Stimulated activated CD4-positive, alpha-beta T cell treated with anti-CD3 and anti-CD28 coated beads, Interleukin-1b, Interleukin-23, amount 100 ng/mL, for 48 hours (primary cell): ENCODE measurements at places on chromosomes 7 and 10.

GRCh38 chr10:84179059-84179710 lies 5.6 kb downstream of the GPR15LG start:
- DNase-seq = peak; percentile 25

GRCh38 chr10:89414146-89414878 lies at the start of gene IFIT5:
TSS of gene IFIT5 (plus strand) at chr10:89414568. CDS start at chr10:89414799, 231 bp downstream.
- DNase-seq = peak; percentile 61

GRCh38 chr7:151339651-151340382 lies 1.8 kb upstream of the NUB1 start:
- DNase-seq = no peak

DNA sequence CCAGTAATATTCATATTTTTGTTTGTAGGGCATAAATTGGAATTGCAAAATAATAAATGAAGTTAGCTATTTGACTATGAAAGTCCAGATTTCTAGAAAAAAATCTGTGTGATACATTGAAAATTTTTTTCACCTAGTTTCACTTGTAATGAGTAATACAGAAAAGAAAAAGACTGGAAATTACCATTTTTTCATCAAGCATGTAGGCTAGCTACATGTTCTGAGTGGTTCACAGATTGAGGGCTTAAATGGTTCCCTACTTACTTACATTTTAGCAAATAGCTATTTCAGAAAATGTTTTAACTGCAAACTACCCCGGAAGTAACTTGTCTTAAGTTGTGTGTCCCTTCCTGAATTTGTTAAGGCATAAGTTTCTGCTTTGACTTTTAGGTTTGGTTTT lies 396.0 kb downstream of the PHF14 start:
- DNase-seq = no peak

DNA sequence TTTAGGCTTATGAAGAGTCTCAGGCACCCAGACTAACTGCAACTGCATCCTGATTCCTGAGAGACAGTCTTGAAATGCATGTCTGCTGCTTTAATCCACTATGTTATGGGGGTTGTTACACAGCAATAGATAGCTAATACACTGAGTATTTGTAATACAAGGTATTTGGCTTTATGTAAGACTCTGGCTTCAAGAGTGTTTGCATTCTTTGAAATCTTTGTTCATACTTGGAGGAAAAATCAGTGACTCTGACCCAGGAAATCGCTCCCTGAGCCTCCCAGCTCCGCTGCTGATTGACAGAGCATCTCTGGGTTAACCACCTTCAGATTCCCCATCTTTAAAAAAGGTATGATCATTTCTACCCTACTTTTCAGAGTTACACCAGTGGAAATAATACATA lies 133.9 kb downstream of the MTPAP start:
- DNase-seq = no peak

DNA sequence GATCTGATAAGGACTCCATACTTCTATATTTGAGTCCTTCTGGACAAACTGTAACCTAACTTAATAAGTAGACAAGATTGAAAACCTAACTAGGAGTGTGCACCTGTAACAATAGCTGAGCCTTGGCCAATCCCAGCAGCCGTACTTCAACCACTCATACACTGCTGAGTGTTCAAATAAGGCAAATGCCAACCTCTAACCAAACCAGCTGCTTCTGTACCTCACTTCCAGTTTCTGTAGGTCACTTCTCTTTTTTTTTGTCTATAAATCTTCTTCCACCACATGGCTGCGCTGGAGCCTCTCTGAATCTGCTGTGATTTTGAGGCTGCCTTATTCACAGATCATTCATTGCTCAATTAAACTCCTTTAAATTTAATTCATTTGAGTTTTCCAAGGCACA lies 753.2 kb downstream of the DNAJB9 start:
- DNase-seq = no peak

DNA sequence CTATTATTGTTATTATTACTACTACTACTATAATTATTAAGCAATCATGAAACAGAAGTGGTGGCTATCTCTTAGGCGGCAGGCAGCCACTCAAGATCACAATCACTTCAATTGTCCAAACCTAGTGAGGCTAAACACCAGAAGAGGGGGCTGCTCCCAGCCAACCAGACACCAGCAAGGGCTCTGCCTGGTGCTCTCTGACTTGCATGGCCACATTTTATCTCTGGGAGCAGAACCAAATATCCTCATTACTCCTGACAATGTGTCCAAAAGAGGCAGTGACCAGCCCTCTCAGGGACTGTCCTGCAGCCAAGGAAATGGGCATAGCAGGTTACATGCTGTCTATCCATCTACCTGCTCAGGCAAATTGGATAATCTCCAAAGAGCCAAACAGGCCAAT lies 187.4 kb upstream of the PDE1C start:
- no peak for DNase-seq

DNA sequence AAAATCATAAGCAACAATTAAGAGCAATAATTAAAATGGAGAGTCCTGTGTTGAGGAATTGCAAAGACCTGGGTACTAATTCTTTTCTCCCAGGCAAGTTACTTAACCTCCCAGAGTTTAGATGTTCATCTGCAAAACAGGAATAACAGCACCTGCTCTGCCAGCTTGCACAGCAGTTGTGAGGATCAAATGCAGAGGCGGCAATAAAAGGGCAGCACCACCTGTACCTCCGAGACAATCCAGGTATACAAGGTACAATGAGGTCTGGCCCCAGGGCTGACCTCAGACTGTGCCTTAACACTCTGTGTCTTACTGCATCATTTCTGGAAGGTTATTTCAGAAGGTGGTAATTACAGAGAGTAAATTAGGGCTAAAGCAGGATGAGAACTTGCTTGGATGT lies 14.5 kb upstream of the FAM204A start:
- no peak for DNase-seq

- peak; percentile 2 for DNase-seq
These were observed 77.3 kb downstream of the CDC14C start for GRCh38 chr7:49001610-49002033.

- DNase-seq = no peak
These were observed 32.0 kb downstream of the PSMC2 start for GRCh38 chr7:103379270-103379975.

GRCh38 chr10:100130831-100131230 lies 49.2 kb upstream of the CPN1 start:
- no peak for DNase-seq

DNA sequence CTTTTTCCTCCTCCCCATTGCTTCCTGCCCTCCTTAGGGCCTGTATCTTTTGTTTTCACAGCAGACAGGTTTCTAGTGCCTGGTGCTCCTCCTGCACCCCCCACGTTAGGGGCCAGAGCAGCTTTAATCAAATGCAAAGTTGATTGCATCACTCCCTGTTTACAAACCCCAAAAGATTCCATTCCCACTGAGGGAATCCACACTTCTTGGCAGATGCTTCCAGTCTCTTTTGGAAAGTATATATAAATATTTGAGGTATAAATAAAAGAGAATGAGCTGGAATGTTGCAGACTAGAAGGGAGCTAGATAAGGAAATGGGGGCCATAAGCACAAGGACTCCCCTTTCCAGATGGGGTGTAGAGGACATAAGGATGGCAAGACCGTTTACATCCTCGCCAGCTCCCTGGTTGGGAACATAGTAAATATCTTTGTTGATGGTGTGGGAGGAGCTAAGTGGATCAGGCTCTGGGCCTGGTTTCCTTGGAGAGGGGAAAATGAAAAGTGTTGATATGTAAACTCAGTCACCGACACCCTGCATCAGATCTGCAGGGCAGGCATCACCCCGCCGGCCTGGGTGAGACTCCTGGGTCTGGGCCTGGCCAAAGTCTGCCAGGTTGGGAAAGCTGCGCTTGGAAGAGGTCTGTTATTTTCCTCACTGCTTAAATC lies 6.2 kb downstream of the RARRES2 start:
- no peak for DNase-seq

DNA sequence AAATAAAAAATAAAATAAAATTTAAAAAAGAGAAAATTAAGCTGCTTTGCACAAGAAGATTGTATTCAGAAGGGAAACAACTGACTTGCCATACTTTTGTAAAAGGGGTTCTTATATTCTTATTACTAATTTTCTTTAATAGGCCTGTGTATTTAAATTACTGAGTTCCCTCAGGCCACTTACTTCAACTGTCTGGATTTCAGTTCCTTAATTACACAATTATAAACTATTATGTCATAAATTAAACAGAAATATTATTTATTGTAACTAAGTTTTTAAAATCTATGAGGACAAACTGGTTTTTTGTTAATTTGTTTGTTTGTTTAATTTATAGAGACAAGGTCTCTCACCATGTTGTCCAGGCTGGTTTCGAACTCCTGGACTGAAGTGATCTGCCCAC lies 22.4 kb upstream of the MICU1 start:
- no peak for DNase-seq

- no peak for DNase-seq
These were observed 68.6 kb downstream of the ALOX5 start for GRCh38 chr10:45442662-45443061.

DNA sequence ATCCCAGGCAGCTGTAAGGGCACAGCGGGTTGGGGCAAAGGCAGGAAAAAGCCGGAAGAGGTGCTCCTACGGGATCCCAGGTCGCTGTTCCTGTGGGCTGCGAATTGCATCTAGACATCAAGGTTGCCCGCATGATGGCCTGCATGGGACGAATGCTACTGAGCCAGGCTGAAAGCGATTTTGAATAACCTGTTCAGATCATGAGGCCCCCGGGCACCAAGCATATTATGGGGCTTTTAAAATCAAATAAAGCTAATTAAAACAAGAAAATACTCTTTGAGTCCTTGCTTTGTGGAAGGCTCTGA lies 37.1 kb downstream of the CAMK2B start:
- DNase-seq = no peak

GRCh38 chr7:50724526-50725520 lies 57.9 kb downstream of the GRB10 start:
- DNase-seq = no peak

DNA sequence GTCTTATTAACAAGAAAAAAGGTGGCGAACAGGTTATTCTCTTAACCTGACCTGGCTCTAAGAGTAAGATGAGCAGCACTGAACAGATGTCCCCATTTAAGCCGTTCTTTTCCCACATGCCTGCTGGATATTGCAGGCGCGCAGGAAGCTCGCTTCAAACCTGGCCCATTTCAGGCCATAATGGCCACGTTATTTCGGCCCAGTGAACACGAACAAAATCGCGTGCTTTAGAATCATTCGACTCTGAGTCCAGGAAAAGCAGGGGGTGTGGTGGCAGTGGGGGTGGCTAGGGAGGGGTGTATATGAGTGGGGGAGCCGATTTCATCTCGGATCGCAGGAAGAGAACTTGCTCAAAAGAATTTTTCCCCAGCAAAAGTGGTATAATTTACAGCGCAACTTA lies 6.6 kb upstream of the SP8 start:
- no peak for DNase-seq

GRCh38 chr10:35384265-35384868 lies 48.1 kb downstream of the CCNY start:
- no peak for DNase-seq

- DNase-seq = no peak
These were observed 13.2 kb downstream of the CWF19L1 start for GRCh38 chr10:100254191-100254590.

DNA sequence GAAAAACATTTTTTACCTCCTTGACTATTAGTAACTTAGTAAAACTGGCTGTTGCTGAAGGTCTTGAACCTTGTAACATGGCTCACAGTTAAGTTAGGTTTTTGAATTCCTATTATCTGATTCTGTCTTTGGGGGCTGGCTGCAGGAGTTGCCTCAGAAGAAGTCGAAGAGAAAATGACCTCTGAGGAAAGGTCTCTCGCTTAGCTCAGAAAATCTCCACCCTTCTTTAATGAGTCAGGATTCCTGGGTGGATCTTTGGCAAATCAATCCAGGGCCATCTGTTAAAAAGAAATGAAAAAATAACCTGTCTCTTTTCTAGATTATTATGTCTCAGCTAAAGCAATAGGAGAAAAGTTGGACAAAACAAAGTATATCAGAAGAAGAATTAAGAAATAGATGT lies 267.8 kb upstream of the SEMA3C start:
- DNase-seq = no peak

GRCh38 chr7:5284304-5285281 lies 1.9 kb downstream of the SLC29A4 start:
- no peak for DNase-seq

DNA sequence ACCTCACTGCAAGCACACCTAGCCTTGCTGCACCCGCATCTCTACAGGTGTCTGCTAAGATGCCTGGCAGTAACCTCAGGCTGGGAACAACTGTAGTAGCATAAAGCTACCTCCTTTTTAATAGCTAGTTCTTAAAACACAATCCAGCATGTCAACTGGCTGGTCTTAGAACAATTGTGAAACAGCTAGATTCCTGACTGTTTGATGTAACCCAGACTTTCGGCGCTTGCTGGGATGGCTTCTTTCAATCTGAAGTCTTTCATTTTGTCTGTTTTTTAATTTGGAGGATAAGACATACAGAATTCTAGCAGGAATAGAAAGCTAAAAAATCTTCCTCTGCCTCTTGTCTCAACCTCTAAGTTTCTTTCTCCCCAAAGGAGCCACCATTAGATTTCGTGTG lies 59.8 kb downstream of the GSDME start:
- no peak for DNase-seq

DNA sequence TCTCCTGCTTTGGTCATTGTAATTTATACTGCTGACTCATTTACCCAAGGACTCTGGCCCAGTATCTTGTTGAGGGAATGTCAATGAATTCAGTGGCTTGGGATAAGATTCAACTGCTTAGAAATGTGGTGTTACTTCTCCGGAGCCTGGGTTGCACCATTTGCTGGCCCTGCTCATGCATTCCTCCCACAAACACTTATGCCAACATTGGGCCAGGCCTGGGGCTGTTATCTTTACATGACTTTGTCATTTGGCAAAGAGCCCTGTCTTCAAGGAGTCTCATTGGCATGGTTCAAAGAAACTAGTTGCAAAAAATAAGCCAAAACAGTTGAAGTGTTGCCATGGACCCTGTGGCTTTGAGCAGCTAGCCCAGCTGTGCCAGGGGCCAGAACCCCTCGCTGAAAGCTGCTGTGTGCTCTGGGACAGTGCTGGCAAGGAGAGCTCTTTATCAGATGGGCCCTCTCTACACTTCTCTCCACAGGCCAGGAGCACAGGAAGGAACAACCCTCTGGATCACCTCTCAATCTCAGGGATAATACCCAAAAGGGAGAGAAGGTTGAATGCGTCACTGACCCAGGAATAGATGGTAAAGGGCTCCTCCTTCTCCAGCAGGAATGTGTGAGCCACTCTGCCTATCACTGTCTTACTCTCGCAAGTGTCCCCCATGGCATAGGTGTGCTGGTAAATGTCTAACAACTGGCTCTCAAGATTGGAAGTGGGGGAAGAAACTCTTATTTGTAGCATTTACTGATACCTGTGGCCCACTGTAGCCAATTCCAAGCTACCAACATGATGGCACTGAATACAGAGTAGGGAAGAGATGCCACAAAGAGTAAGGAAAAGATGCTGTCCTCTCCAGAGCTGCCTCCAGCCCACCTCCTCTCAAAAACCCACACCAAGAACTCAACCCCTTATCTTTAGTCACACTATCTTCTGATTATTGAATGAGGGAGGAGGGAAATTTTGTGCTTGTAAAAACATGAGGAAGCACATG lies 23.5 kb upstream of the PDE1C start:
- no peak for DNase-seq

DNA sequence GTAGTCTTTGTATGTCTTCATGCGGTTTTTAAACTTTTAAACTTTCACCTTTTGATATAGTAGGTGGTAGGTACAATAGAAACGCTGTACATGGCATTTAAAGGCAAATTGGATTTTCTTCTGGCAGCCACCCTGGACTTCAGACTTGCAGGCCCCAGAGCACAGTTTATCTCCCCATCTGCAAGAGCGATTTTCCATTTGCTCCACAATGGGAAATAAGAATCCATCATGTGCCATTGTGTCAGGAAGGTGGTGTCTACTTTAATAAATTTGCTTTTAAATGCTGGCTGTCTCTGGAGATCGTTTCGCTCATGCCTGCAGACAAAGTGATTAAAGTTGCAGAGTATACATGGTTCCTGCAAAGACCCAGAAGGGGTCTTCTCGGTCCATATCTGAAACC lies 38.9 kb downstream of the UNC5B start:
- DNase-seq = no peak
